ENCODE measurements at places on chromosomes 5 and 9.

- DNase-seq, result no peak
Observed at GRCh38 chr9:4309806-4310205, 9.9 kb upstream of the GLIS3 start.

DNA sequence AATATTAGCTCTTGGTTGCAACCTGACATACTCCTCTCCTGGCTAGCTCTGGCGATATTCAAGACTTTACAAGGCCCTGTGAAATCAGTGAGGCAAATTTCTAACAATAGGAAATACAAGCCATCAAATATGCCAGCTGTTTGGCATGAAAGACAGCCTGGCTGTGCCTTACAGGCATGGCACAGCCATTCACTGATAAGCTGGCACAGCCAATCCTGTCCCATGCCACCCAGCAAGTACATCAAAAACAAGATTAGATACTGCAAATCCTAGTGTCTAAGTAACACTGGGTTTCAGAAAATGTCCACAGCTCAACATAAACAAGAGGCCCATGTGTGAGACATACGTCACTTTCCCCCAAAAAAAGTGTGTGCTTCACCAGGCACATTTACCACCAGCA lies 1045.8 kb upstream of the DMAC1 start:
- DNase-seq, result no peak

- DNase-seq, result no peak
Observed at GRCh38 chr5:145951071-145951470, 14.7 kb downstream of the SH3RF2 start.

DNA sequence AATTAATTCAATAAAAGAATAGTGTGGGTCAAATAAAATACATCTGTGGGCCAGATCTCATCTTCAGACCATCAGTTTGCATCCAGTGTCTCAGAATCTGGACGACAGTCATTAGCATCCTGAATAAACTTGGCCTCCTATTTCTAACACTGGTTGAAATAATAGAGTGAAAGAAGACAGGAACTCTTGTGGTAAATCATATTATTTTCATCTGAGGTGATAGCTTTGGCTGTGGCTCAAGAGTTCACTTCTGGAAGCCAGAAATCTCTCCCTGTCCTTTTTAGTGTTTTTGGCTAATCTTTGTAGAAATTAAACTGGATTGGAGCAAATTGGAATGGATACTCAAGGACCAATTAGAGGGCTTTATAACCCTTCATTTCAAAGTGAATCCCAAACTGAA lies 63.4 kb upstream of the HMHB1 start:
- no peak for DNase-seq

DNA sequence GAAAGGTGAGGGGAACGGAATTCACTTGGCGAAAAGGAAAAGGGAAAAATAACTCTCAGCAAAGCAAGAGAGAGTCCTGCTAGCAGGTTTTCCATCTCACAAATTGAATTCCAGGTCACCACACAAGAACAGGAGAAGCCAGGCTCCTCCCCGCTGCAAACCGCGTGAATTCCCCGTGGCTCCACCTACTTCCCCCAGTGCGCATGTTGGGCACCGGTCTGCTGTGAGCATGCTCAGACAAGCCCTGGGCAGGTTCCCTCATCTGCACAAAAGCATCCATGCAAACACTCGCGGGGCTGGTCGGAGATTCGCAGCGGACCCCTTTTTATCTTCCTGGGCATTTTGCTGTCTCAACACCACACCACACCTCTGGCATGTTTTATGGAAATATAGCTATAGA lies 58.5 kb upstream of the S1PR3 start:
- DNase-seq, result no peak

GRCh38 chr9:86918556-86918955 lies 28.8 kb downstream of the GAS1 start:
- no peak for DNase-seq

DNA sequence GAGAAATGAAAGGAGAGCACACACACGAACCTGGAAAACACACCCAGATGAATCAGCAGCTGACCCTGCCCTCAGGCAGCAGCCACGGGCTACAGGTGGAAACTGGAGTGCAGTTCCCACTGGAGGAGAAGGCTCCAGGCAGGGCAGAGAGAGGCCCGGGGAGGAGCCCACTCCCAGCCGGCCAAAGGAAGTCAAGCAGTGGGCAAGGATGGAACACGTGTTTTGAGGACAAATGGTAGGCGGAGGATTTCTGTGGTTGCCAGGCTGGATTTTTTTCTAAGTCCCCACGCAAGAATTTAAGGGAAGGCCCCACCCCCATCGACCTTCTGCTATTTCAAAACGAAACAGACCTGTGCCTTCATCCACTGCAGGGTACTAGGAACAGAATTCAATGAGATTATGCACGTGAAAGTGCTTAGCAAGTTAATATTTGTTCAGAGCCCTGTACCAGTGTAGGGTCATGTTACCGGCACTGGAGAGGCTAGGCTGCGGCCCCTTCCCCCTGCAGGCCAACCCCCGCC lies 6.8 kb downstream of the EPB41L4B start:
- no peak for DNase-seq

GRCh38 chr5:147208134-147208533 lies 26.7 kb upstream of the STK32A start:
- no peak for DNase-seq

GRCh38 chr9:137040568-137040967 lies 5.4 kb downstream of the NPDC1 start:
- DNase-seq, result no peak

DNA sequence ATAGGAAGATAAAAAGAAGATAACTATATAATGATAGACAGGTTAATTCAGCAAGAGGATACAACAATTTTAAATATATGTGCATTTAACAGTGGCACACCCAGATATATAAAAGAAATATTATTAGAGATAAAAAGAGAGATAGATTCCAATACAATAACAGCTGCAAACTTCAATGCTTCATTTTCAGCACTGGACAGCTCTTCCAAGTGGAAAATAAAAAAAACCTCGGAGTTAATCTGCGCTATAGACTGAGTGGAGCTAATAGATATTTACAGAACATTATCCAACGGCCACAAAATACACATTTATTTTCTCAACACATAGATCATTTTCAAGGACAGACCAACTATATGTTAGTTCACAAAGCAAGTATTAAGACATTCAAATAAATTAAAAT lies 1229.5 kb upstream of the CDH6 start:
- no peak for DNase-seq
